Activated T-cell treated with anti-CD3 and anti-CD28 coated beads, Interleukin-2, amount 50 U/mL, for 72 hours (primary cell): ENCODE measurements at places on chromosomes 16 and 17. TPM values are rescaled to one million over a fixed set of nuclear protein-coding genes. Genes with fewer than 3 reads are reported as not detected.

Gene DHX58
- total RNA-seq: 33.2 TPM

DNA sequence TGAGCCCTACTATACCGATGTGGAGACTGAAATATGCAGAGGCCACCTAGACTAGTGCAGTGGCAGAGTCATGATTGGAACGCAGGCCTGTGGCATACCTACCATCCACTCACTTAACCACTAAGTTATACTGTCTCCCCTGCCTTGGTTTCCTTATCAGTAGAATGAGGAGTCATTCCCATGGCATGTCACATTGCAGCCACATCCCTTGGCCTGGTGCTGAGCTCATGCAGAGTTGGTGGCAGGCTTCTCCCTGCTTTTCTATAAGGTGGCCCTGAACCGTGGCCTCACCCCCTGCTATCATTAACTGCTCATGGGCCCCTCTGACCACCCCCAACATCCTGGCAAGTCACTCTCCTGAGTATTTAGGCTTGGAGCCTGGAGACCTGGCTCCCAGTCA, 212.5 kb downstream of the KATNIP start:
- no peak overlapping the region for H3K27ac ChIP-seq
- no peaks in the 10 kb centered on the region for H3K27me3 ChIP-seq
- no peaks in the 10 kb centered on the region for H3K4me1 ChIP-seq
- no peak overlapping the region for H3K4me3 ChIP-seq
- H3K36me3 ChIP-seq: no peaks in the 10 kb centered on the region
- DNase-seq: no peak

DNA sequence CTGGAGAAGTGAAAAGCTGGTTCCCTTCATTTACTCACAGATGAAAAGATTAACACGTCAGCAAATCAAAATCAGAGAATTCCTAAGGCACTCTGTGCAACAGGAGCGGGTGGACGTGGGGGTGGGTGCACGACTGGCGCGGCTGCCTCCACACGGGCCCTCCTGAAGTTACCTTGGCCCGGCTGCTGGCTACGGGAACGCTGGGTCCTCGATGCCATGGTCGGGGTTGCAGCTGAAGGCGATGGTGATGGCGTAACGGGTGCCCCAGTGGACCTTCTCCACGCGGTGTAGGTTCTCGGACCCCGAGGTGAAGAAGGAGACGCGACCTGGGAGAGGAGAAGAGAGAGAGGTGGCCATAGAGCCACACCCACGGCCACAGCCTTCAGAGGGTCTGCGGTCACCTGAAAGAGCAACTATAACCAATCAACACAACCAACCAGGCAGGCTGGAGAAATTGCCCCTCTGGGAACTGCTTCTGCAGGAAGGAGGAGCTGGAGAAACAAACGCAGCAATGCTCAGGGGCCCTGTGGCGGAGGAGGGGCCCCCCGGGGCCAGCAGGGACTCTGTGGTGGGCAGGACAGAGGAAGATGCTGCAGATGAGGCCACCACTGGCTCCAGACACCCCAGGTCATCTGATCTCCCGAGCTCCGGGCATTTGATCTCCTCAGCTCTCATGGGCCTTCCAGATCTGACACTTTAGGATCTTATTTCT, 20.8 kb downstream of the UTS2R start:
- DNase-seq: no peak
- H3K4me1 ChIP-seq: no peaks in the 10 kb centered on the region
- no peaks in the 10 kb centered on the region for H3K27me3 ChIP-seq
- no peak overlapping the region for H3K27ac ChIP-seq
- no peaks in the 10 kb centered on the region for H3K36me3 ChIP-seq
- no peak overlapping the region for H3K4me3 ChIP-seq

DNA sequence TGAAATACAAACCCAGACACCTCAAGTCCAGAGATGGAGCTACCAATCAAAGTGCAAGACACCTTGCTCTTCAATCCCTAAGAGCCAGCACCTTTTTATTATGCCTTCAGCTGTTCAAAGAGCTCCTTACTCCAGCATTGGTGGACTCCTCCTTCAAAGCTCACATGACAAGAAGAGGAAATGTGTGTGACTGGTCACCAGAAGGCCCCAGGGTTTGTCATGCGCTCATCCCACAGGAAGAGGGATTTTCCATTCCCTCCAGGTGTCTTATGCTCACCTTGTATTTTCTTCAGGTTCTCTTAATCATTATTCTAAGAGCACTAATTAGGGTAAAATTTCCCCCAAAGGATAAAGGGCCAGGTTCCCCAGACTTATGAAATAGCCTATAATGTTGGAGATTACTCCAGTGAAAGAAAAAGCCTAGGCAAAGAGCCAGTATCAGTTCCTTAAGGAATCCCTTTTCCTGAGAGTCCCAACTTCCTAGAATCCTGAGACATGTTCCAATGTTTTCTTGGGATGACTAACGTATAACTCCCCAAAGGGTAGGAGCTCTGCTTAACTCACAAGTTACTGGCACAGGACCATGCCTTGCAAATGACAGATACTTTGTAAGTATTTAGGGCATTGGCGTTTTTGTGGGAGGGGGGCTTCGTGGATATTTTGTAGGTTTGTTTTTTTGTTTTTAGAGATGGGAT, 56.9 kb upstream of the SOX9 start:
- H3K4me1 ChIP-seq: no peaks in the 10 kb centered on the region
- H3K27ac ChIP-seq: no peak overlapping the region
- no peaks in the 10 kb centered on the region for H3K36me3 ChIP-seq

DNA sequence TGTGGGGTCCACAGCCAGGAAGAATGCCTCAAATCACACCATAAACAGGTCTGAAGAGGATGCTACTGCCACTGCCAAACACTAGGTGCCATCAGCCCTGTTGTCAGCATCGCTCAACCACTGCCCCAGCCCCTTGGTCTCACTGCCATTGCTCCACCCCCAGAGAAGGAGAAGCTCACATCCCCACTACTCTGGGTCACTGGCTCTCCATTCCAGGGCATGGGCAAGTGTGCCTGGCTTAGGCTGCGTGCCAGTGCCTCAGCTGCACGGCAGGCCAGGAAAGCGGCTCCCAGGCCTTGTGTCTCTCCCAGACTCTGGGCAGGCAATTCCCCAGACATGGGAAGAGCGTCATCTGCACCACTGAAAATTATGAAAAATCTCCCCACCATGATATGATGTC, 1.2 kb upstream of the IGSF6 start:
- peaks cover 38% of the 10 kb centered on the region for H3K4me1 ChIP-seq
- H3K36me3 ChIP-seq: peaks cover 9% of the 10 kb centered on the region
- no peak for DNase-seq
- no peak overlapping the region for H3K27ac ChIP-seq
- H3K27me3 ChIP-seq: no peaks in the 10 kb centered on the region
